T-helper 2 cell (primary cell): ENCODE measurements at places on chromosomes 16 and 17.

DNA sequence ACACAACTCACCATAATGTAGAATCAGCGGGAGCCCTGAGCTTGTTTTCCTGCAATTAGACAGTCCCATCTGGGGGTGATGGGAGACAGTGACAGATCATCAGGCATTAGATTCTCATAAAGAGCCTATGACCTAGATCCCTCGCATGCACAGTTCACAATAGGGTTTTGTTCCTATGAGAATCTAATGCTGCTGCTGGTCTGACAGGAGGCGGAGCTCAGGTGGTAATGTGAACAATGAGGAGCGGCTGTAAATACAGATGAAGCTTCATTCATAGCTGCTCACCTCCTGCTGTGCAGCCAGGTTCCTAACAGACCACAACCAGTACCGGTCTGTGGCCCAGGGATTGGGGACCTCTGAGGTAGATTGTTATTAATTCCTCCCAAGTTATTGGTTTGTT, 2.9 kb upstream of the DOK4 start:
- no peak for DNase-seq

GRCh38 chr16:85626191-85626981, 13.3 kb downstream of the GSE1 start:
- no peak for DNase-seq

GRCh38 chr17:55996826-55997225, 156.4 kb upstream of the ANKFN1 start:
- DNase-seq, result no peak

DNA sequence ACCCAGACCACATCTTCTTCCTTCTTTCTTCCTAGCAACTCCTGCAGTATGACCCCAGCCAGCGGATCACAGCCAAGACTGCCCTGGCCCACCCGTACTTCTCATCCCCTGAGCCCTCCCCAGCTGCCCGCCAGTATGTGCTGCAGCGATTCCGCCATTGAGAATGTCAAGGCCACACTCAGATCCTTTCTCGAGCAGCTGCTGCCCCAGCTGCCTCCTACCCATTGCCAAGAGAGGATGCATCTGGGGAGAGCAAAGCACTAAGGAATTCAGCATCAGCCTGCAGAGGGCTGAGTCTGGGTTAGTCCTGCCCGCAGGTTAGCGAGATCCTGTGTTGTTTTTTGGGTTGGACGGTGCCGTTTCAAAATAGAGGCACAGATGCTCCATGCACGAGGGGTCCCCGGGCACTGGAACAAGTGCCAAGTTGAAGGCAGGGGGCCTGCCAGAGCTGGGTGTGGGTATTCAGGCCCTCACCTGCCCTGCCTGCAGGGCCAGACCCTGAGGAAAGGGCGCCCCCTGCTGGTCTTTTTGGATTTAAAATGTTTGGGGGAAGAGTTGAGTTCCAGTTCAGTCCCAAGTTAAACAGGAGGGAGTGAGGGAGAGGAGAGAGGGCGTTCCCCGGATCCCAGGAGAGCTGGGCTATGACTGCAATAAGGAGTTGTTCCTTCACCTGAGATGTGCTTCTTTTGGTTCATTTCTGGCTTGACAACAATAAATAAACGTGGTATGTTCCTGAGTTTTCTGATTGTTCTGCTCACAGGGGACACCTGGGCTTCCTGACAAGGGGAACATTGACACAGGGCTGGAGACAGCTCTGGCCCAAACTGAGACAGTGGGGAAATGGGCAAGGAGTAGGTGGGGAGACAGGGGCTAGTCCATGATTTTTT, 4.9 kb downstream of the CDK3 start:
- DNase-seq, result peak; percentile 70

GRCh38 chr17:3727041-3727440, 3.3 kb downstream of the HASPIN start:
- no peak for DNase-seq

- no peak for DNase-seq
These were observed 1.3 kb downstream of the SRL start for GRCh38 chr16:4240624-4241023.

GRCh38 chr17:47785538-47786123, 36.0 kb downstream of the OSBPL7 start:
- no peak for DNase-seq

DNA sequence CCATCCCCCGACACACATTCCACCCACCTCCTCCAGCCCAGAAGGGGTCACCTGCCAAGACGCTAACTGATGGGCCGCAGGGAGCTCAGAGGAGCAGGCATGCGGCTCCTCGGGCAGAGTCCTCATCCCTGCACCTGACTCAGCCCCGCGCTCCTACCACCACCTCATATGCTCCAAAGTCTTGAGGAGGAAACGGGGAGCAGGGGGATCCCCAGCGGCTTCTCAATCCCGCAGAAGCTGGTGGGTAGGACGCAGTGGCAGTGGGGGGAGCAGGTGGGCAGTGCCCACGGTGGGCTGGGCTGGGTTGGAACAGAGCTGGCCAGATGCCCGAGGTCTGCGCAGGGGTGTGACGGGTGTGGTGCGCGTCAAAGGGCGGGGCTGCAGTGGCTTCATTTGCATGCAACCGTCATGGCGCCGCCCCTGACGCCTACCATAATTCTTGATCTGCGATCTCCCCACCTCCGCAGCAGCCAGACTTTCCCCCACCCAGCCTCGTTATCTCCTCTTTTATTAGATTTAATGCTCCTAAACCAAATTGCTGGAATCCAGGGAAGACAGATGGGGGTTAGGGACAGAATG, 39.0 kb upstream of the EMP2 start:
- DNase-seq, result no peak

GRCh38 chr16:1475552-1476114, 805 bp upstream of the CLCN7 start:
- no peak for DNase-seq

- no peak for DNase-seq
These were observed 94.3 kb downstream of the SDK2 start for GRCh38 chr17:73549841-73550430.

DNA sequence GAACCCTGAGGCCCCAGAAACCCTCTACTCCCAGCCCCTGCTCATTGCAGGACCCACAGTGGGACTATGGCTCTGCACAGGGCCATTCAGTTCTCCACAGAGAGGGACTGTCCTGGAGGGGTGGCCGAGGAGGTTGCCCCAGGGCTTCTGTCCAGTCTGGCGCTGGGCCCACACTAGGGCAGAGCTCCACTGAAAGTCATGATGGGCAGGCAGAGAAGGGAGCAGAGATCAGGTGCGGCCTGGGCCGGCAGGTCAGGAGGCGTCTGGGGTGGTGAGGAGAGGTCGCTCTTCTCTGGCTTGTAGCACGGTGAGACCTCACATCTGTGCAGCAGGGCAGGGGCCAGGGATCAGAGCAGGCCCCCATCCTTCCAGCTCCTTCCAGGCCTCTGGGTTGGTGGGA, 13.0 kb upstream of the PIK3R6 start:
- DNase-seq, result no peak

GRCh38 chr16:82751020-82751419, 124.3 kb downstream of the CDH13 start:
- no peak for DNase-seq

GRCh38 chr17:144936-145670, 7.7 kb downstream of the SCGB1C2 start:
- no peak for DNase-seq

DNA sequence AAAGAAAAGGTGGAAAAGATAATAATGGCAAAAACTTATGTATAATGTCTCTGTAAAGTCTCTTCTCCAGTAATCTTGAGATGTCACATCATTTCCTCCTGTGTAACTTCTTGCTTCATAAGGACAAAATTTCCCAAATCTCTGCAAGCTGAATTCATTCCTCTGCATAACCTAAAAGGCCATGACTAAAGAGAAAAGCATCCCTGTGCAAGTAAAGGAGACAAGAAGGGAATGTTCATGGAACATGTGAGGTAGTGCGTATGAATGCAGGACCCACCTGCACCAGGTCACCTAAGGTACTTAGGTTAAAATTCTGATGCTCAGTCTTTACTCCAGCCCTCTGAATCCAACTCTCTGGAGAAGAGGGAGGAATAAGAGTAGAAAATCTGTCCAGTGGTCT, 46.9 kb upstream of the NLK start:
- DNase-seq, result no peak

GRCh38 chr16:78704416-78704815, 605.0 kb downstream of the WWOX start:
- DNase-seq, result no peak

DNA sequence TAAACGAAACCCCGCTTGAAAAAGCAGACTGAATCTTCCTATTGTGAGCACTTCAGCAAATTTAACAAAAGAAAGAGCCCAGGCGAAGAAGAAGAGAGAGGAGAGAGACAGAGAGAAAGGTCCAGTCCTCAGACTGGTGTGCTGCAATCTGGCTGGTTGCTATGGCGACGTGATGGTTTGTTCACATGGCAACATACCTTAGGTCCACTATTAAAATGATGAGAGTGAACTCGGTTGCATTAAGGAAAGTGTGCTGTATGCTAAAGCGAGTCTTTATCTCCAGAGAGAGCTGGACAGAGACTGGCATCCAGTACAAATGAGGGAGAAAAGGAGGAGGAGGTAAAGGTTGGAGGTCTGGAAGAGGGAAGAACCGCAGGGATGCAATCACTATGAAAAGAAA, 271.8 kb upstream of the ZFHX3 start:
- no peak for DNase-seq

GRCh38 chr17:65100316-65101140, 36.6 kb upstream of the RGS9 start:
- DNase-seq, result peak; percentile 80

DNA sequence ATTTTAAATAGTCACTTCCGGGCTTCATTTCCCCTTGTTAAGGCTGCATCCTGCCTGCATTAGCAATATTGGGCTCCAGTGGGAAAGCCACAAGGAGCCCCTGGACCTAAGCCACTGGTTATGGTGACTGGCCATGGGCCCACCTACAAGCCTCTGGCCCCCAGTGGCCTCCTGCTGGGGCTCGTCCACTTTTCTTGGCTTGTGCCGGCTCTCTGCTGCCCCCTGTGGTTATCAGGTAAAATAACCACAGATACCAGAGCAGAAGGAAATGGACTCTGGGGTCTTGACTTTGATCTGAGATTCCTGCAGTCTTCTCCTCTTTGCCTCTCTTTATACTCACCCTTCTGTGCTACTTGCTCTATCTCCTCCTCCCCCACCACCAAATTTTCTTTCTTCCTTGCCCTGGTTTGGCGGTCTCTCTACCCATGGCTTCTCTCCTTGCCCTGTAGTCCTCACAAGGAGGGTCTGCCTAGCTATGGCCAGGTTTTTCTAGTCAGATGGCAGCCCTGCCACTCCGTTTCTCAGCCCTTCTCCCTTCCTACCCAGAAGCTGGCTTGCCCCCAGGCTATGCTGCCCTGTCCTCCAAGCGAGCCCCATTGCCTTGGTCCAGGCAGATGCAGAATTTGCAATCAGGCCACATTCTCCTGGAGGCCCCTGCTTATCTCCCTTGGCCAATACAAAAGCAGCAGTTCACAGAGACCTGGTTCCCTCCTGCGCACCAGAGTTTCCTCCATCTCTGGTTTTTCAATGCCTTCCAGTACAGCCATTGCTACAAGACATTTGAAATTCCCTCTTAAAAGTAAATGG, 82.9 kb upstream of the RCVRN start:
- DNase-seq, result no peak

DNA sequence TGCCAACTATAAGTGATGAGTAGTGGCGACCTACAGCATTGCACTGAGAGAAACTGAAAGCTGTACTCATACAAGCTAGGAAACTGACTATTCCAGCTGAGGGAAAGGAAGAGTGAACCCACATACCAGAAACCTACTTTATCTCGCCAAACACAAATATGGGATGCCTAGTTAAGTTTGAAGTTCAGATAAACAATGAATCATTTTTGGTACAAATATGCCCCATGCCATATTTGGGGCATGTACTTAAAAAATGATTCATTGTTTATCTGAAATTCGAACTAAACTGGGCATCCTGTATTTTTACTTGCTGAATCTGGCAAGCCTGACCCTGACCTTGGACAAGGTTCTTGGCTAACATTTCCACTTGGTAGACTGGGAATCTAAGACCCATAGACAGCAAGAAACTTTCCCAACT, 527.8 kb upstream of the PSMD7 start:
- DNase-seq, result no peak

- no peak for DNase-seq
These were observed 95.6 kb downstream of the GRIN2A start for GRCh38 chr16:10086620-10087019.

- DNase-seq, result no peak
These were observed 43.3 kb upstream of the CMIP start for GRCh38 chr16:81401035-81401950.

DNA sequence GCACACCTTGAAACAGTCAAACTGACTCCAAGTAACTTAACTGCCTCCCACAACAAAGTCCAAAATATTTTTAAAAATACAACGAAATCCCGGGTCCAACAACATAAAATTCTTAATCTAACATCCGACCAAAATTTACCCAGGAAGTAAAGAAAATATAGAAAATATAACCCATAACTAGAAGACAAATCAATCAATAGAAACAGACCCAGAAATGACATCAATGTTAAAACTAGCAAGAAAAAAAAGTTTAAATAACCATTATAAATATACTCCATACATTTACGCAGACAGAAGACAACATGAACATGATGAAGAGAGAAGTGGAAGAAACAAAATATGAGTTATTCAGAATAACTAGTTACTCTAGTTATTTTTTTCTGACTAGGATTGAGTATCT, 3.7 kb downstream of the ZNF597 start:
- no peak for DNase-seq

GRCh38 chr16:50653633-50654519, 27.2 kb downstream of the SNX20 start:
- no peak for DNase-seq

- DNase-seq, result no peak
These were observed 36.6 kb upstream of the CHMP6 start for GRCh38 chr17:80955078-80955477.

GRCh38 chr16:30354423-30355143, 525 bp downstream of the CD2BP2 start:
- no peak for DNase-seq

GRCh38 chr17:51805765-51806164, 352.7 kb downstream of the CA10 start:
- DNase-seq, result no peak

DNA sequence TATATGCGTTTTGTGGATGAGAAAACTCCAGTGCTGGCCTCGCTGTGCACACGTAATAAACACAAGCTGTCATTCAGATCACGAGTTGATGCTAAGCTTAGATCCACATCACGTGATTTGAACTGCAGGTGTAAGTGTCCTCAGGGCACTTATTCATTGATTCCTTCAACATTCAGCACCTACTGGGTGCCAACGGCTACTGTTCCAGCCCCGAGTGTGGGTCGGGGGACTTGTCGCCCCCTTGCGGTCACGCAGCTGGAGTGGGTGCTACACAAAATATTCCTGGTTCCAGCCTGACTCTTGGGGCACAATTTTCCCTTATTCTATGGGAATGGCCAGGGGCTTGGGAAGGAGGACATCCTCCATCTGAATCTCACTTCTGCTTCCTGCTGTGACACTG, 29.9 kb upstream of the GINS2 start:
- no peak for DNase-seq

- no peak for DNase-seq
These were observed 572.2 kb upstream of the SOX9 start for GRCh38 chr17:71548540-71549190.
